Colonic mucosa (tissue), 4 donors: ENCODE measurements at places on chromosomes 5 and 9. TPM values are rescaled to one million over a fixed set of nuclear protein-coding genes. Genes with fewer than 3 reads are reported as not detected.

GRCh38 chr5:95445995-95446394 is 54.8 kb downstream of the FAM81B start:
- DNase-seq, result no peak

TAF11L12 gene
- not detected for total RNA-seq

PRUNE2 gene
- 12.1 TPM for total RNA-seq

GRCh38 chr5:57267805-57268204 is 93.9 kb downstream of the GPBP1 start:
- no peak for DNase-seq

ACTBL2 gene
- not detected for total RNA-seq

- peak; percentile 31 for DNase-seq
These were observed 158.8 kb upstream of the SPEF2 start for GRCh38 chr5:35458824-35459207.

DNA sequence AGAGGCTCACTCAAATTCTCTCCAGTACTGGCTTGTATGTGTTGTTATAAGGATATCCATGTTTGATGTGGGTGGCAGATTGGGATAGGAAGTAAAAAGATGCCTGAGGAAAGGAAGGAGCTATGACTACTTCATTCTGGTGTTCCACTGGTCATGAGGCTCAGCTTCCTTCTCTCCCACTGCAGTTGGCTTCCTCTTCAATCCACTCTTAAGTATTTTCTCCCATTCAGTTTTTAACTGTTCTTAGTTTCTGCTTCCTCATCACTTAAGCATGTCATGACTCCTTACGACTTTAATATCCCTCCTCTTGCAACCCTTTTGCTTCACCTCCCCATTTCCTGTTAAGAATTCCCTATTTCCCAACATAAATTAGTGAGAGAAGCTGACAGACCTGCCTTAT is 81.1 kb downstream of the PJA2 start:
- DNase-seq, result no peak

DNA sequence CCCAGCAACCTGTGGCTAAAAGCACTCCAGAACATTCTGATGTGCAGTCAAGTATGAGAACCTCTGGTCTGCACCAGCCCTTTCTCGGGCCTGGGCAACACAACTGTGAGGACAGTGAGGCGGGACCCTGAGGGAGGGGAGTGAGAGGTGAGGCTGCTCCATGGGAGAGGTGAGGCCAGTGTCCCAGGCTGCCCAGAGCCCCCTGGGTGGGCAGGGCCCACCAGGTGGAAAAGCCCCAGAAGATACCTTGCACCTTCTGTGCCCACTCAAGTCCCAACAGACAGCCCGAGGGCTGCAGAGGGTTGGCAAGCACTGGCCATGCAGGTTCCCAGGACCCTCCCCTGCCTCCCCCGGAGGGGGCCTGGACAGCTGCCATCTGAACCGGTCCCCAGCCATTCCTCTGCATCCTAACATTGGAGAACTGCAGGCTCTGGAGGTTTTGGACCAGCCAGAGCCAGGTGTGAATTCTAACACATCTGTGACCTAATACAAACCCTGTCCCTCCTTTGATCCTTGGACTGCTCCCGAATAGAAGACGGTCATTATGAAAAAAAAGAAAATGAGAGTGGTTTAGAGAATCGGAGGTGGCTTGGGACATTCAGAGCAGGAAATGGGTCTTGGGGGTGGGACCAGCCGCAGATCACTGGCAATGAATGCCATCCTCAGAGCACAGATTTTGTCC is 57.0 kb downstream of the DUSP1 start:
- DNase-seq, result no peak

DNA sequence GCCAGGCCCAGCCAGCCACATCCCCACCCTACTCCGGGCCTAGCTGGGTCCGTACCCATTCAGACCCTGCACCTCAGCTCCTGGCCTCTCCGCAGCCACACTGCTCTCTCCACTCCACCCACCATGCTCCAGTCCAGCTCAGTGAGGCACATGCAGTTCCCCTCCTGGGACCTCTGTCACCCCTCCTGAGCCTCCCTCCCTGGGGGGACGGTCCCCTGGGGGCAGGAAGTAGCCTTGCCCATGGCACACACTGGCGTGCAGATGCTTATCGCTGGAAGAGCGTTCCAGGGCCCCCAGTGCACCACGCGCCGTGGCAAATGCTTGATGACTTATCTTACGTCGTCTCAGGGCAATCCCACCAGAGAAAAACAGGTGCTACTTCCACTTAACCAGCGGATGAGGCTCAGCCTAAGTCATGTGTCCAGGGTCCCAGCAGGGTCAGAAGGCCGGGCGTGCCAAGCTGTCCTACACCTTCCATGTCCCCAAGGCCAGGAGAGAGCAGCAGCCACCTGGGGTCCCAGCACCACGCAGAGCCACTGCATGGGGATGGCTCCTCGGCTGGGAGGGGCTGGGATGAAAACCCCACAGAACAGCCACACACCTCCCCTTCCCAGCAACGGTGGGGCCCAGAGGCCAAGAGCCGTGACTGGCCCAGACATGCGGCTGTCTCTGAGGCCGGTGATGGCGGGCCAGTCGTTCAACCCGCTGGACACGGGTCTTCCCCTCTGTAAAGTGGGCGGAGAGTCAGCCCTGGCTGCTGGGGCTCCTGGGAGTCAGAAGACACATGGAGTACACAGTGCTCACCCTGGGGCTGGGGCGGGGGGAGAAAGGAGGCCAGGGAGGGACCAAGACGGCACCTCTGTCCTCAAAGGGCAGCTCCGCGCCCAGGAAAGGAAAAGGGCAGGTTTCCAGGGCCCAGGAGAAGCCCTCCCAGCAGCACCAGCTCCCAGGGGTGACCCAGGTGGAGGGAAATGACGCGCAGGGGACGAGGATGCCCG is 2.6 kb upstream of the CCDC187 start:
- DNase-seq, result no peak

GRCh38 chr5:26326153-26326759 is 712.1 kb downstream of the CDH9 start:
- no peak for DNase-seq

- DNase-seq, result peak; percentile 66
These were observed at the start of gene AHRR for GRCh38 chr5:321230-321725. Gene AHRR (plus strand): TSS chr5:321714. CDS start chr5:343903, 22,189 bp downstream.
